ENCODE measurements at places on chromosomes 2 and 18.

DNA sequence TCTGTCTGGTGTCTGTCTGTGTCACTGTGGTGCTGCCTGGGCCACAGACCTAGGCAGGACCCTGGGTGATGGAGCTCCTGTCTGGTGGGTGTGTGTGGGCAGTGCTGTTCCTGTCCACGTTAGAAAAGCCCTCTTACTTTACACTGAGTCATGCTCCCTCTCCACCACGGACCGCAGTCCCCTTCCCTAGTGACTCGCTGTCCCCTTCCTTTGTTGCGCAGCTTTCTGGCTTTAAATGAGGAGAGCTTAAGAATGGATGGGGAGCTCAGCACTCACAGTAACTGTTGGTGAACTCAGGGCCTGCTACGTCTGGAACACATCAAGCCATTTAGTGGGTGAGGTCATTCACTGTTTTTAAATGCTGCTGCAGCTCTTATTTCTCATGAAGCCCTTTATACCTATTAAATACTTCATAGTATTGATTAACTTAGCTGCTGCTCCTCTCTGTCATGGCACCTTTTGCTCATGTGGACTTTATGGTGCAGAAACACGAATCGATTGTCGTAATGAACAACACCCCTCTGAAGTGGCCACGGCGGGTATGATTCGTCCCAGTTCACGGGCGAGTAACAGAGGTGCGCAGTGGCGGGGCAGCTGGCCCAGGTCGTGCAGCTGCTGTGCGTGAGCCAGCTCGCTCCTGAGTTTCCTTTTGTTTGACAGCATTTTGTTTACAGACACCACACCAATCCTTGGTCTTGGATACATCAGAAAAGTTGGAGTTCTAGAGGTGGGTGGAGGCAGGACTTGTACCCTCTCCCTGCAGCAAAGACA, 100.4 kb downstream of the LDLRAD4 start:
- no peak for DNase-seq

- no peak for DNase-seq
Measured at GRCh38 chr2:189544318-189545042, 36.1 kb downstream of the SLC40A1 start.

- DNase-seq: no peak
Measured at GRCh38 chr2:41989501-41990180, 58.2 kb upstream of the PKDCC start.

GRCh38 chr18:14086458-14087231, 45.6 kb downstream of the ZNF519 start:
- no peak for DNase-seq

DNA sequence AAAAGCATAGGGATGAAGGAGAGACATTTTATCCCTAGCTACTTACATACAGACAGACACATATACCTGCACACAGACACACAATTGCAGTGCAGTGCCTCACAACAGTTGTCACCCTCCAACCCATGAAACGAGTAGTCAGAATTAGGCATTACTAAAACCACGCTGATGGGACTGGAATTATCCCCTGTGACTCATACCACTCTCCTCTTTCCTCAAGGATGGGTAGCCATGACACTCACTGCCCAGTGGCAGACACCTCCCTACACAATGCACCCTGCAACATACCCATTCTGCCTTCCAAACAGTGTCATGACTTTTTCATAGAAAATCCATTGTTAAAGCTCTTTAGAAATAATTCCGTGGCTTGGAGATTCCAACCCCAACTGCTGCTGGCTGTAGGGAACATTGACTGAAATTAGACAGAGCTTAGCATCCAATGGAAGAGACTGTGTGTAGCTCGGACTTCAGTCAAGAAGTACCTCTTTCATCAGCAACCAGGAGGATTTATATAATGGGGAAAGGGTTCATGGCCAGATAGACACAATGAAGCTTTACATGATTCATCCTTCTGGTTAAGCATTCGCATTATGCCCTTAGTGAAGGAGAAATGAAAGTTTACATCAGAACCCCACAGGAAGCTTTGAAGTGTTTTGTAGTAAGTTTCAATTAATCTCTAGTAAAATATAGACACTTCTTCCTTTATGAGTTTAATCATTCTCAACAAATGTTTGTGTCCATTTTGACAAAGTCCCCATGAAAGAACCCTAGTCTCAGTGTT, 155.2 kb downstream of the FBXO15 start:
- DNase-seq: no peak

GRCh38 chr2:72134997-72135800, 12.5 kb downstream of the CYP26B1 start:
- DNase-seq: no peak

GRCh38 chr2:204871231-204871953, 326.1 kb downstream of the PARD3B start:
- no peak for DNase-seq

GRCh38 chr2:233385489-233386044, 31.3 kb downstream of the DGKD start:
- no peak for DNase-seq

- DNase-seq: no peak
Measured at GRCh38 chr2:142885543-142885942, 8.1 kb downstream of the KYNU start.

DNA sequence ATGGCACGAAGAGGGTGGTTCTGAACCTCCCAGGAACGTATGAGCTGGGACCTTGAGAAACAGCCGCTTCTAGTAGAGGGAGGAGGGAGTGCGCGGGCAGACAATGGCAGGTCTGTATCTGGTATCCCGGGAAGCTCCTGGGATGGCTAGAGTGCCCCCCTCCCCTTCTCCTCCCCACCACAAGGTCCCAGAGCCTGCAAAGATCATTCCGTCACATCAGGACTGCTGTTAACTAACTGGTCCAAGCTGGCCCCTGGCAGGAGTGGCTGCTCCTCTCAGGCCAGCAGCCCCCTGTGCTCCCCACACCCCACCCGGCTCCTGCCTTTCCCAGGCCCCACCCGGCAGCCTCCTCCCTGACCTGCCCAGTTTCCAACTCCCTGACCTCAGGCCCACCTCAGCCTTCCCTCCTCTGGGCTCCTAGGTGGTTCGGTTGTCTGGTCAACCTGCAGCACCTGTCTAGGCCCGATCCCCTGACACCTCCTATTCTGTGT, 75.0 kb downstream of the TPO start:
- DNase-seq: no peak

- no peak for DNase-seq
Measured at GRCh38 chr2:120749506-120750431, 14.1 kb downstream of the GLI2 start.

GRCh38 chr18:59067873-59068272, 71.8 kb upstream of the SEC11C start:
- DNase-seq: peak; percentile 69

DNA sequence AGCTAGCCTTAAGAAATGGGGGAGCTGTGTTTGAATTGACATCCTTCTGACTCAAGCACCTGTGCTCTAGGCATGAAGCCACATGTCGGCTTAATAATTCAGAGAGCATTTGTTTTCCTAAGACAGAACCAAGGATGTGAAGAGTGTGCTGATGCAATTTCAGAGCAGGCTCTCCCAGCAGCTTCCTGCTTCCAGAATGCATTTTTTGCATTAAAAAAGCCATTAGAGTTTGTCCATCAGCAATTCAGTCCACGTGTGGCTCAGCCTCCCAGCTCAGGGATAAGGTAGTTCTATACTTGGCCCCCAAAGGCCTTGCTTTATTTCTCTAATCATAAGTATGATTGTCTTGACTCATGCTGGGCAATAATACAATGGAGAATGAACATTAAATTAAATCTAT, 37.7 kb downstream of the DOCK10 start:
- DNase-seq: no peak

All from mucosa of descending colon (tissue), 3 donors.